ENCODE measurements at places on chromosomes 7 and 10.
A peak's percentile ranks its signal among the peaks of the same experiment; 100 is the strongest.

DNA sequence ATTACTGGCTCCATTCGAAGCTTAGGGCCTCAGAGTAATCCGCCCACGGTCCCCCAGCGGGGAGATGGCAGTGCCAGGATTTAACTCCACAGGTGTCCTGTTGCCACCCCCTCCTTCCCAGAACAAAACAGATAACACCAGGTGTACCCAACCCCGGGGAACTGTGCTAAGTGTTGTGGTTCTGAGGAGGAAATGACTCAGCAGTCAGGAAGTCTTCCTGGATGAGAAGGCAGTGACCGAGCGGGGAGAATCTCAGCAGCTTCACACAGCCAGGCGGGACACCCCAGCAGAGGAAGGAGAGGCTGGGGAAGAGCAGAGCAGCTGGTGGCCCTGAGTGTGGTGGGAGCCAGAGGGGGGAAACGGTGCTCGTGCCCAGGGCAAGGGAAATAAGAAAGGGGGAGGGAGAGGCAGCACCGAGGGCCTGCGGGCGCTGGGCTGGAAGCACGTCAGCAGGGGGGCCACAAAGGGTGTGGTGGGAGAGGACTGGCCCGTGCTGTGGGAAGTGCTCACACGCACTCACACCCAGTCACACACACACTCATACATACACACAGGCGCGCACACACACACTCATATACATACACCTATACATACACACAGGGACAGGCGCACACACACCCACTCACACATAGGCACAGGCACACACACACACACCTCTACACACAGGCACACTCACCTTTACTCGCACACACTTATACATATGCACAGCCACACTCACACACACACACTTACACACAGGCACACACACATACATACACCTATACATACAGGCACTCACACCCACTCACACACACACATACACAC lies 59.8 kb upstream of the CHST15 start:
- peak; percentile 37 for DNase-seq

- no peak for DNase-seq
Observed at GRCh38 chr7:157111311-157111710, 27.4 kb upstream of the UBE3C start.

- DNase-seq: no peak
Observed at GRCh38 chr10:122287570-122287969, 16.5 kb downstream of the BTBD16 start.

DNA sequence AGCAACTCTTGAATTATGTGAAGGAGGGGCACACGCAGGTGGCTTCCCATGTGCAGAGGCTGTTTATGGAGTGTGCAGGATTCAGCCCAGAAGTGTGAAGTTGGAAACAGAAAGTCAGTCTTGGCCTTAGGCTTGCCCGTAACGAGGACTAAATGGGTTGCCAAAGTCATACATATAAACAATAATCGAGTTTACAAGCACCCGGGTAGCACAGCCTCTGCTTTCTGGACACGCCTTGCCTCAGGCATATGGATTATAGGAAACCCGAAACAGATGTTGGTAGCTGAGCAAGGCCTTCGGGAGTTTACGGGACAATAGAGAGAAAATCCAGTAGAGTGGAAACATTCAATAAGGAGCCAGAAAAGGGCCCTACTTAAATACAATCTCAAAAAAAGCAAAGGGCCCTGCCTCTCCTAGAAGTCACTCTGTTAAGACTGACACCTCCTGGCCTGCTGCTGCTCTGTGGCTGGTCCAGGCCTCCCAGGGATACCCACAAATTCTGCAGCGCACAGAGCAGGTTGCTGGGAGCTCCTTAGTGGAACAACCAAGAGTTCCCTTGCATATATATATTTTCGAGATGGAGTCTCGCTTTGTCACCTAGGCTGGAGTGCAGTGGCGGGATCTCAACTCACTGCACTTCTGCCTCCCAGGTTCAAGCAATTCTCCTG lies 48.5 kb downstream of the SMKR1 start:
- no peak for DNase-seq

DNA sequence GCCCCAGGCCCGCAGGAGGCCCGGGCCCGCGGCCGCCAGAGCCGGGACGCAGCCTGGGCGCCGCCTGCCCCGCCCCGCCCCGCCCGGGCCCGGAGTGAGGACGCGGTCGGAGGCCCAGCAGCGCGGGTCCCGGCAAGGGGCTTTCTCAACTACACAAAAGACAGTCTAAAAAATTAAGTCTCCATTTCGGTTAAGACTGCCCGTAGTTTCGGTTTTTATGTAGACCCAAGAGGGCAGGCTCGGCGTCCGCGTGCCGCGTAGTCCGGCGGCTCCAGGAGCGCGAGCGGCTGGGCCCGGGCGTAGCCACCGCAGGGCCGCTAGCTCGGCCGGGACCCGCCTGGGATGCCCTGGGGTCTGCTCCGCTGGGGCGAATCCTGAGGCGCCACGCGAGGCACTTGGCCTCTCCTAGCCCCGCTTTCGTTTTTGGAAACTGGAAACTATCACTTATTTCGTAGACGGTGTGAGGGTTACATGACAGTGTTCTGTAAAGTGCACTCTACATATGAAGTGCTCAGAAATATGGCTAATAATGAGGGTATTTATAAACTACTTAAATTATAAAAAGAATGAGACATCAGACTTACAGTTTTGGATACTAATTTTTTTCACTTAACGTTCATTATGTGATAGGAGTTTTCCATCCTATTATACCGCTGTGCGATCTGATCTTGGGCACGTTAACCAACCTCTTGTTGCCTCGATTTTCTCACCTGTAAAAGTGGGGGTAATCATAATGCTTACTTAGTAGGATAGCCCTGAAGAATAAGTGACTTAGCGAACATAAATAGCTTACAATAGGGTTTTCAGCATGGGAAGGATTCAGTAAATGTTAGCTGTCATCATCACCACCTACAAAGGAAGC lies 573 bp downstream of the BLVRA start:
- peak; percentile 69 for DNase-seq

- no peak for DNase-seq
Observed at GRCh38 chr10:69416695-69417094, at the start of gene TACR2. TSS of gene TACR2 (minus strand) at chr10:69416918. CDS start at chr10:69416323, 595 bp downstream.

- DNase-seq: peak; percentile 98
Observed at GRCh38 chr7:66758950-66759628, 18.6 kb downstream of the RABGEF1 start.

DNA sequence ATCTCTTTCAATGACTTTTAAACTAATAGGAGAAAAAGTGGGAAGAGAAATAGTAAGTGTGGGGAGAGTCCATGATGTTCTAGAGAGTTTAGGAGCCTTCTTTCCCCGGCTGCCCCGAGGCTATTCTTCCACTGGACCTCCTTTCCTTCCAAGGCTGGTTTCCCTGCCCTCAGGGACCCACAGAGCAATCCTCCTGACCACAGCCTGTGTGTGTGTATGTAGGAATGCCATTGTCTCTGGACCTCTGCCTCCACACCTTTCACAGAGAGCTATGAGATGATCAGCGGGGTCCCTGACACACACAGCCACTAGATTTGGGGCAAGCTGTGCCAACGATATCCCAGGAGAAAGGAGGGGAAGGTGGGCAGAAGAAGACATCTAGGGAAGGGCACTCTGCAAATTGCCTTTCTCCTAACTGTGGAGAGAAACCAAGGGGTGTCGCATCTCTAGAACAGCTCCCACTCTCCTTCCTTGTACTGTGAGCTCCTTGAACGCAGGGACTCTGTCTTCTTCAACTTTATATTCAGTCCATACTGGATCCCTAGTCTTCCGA lies 13.3 kb upstream of the CHCHD3 start:
- DNase-seq: no peak

DNA sequence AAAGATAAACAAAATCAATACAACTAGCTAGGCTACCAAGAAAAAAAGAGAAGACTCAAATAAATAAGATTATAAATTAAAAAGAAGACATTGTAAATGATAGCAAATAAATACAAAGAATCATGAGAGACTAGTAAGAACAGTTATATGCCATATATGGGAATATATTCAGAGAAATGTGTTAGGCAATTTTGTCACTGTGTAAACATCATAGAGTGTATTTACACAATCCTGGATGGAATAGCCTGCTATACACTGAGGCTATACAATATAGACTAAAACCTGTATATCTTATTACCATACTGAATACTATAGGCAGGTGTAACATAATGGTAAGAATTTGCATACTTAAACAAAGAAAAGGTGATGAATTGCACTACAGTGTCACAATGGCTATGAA lies 717.4 kb downstream of the PARD3 start:
- no peak for DNase-seq

DNA sequence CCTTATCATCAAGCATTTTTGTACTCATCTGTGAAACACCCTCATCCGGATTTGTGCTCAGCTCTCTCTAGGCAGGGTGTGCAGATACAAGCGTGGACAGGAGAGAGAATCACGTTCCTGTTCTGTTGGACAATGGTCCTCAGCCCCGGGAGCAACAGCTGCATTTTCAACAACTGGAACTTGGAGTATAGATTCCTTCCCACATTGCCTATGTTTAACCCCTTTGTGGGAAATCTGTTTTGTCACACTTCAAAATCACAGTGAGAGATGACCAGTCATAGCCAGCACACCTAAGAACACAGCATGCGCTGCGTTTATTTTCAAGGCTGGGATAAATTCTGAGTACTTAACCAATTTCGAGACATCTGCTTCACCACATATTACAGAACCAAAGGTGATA lies 32.5 kb downstream of the MAP3K8 start:
- no peak for DNase-seq

- DNase-seq: no peak
Observed at GRCh38 chr7:38215115-38215514, 37.1 kb downstream of the STARD3NL start.

DNA sequence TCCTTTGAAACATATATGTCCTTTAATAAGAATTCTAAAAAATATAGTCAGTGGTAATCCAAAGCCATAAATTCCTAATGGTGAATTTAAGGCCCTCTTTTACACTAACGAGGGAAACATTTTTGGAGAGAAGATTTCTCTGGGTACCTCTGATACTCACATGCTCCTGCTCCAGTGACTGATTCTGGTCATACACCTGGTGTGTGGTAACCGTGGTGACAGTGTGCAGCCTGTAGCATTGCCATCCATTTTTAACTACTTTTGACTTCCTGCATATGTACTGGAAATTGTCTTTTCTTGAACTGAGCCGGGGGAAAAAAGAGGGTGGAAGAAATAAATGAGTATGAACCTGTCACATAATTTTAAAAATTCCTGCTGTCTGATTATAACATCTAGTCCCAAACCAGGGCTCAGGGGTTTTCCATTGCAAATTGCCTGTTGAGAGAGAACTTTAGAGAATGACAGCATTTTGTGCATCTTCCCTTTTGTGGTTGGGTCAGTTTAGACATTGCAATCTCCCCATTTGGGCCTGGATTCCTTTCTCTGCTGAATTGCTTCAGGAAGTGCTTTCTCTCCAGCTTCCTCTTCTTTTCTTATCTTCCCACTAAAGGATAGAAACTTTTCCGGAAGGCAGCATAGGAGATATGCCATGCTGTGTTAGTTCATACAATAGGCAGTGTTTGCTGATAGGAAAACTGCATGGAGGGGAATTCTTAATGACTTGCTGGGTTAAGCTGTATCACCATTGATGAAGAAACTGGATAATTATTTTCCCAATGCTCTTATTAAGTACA lies 125.5 kb downstream of the GRM3 start:
- DNase-seq: peak; percentile 8

DNA sequence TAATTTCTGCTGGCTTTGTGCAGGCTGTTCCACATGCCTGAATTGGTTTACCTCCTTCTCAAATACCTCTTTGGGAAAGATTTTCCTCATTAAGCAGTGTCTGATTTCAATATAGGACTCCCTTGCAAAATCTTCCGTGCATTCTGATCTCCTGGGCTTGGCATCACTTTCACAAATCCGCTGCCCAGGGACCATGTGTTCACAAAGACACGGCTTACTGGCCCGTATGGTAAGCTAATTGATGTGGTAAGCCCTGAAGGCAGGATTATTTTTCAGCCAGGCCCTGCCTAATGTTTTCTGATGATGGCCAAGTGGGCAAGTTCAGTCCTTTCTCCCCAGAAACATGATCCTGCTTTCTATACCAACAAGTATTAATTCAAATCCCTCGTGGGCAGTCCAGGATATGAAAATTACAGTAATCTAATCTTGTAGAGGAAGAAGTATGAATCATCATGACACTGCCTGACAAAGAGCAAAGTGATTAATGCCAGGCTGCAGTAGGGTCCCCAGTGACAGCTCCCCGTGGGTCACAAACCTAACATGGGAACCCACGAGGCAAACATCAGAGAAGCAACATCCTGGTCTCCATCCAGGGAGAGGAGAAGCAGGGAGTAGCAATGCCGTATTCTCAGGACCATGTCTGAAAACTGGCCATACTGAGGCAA lies 11.6 kb upstream of the SVIL start:
- peak; percentile 44 for DNase-seq

DNA sequence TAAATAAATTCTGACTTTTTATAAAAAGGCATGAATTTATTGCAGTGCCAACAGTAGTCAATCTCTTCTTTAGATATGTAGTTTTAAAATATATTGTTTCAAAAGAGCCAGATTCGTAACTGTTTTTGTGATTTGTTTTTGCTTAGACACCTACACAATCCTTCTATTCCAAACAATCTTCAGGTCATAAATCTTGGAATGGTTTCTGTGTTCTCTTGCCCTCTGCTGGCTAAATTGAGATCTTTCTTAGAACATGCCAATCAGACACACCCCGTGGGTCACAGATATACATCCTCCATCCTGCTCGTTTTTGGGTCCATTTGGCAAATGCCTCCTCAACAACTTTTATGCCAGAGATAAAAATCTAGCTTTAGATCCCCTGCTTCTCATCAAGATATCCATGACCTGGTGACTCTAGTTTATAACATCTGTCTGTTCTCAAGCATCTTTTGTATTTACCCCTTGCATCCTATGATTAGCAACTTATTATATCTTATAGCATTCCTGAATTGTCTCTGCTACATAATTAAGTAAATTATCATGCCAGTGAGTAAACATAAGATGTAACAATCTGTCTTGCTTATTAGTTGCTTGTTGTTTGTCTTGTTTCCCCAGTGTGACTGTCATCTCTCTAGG lies 35.3 kb upstream of the IFRD1 start:
- DNase-seq: peak; percentile 60

DNA sequence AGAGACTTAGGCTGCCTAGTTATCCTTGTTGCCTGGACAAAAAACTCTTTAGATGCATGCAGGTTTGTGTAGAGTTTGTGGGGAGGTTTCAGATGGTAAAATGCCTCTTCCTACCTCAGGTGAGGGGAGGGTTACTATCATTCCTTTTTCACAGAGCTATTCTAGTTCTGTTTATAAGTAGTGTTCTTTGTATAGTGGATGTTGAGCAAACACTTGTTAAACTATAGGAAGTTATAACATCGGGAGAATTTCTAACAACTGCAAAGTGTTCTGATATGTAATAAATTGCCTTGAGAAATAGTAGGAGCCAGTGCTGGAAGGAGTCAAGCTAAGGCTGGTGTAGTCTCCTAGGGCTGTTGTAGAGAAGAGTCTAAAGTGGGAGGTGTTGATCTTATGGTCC lies 6.7 kb upstream of the FAS start:
- no peak for DNase-seq

- no peak for DNase-seq
Observed at GRCh38 chr7:30201921-30202320, 67.1 kb downstream of the MTURN start.

GRCh38 chr10:6729071-6729774 lies 149.1 kb upstream of the PRKCQ start:
- DNase-seq: no peak

GRCh38 chr7:21486511-21486910 lies 56.3 kb upstream of the DNAH11 start:
- DNase-seq: peak; percentile 45
